Glutamatergic neuron (in vitro differentiated cells): ENCODE measurements at places on chromosomes 1 and 21. TPM values are rescaled to one million over a fixed set of nuclear protein-coding genes. Genes with fewer than 3 reads are reported as not detected.

- peaks cover 6% of the 10 kb centered on the region for H3K4me1 ChIP-seq
- H3K4me3 ChIP-seq = no peak overlapping the region
- H3K27me3 ChIP-seq = peaks cover 6% of the 10 kb centered on the region
- no peaks in the 10 kb centered on the region for H3K36me3 ChIP-seq
These were observed 117.5 kb downstream of the PRDM16 start for GRCh38 chr1:3186526-3186921.

- H3K27ac ChIP-seq = peak overlapping the region; percentile 86
- peaks cover 4% of the 10 kb centered on the region for H3K36me3 ChIP-seq
- no peak for DNase-seq
- H3K27me3 ChIP-seq = peaks cover 4% of the 10 kb centered on the region
- peaks cover 48% of the 10 kb centered on the region for H3K4me1 ChIP-seq
These were observed 59.8 kb downstream of the PLEKHA6 start for GRCh38 chr1:204299814-204300365.

DNA sequence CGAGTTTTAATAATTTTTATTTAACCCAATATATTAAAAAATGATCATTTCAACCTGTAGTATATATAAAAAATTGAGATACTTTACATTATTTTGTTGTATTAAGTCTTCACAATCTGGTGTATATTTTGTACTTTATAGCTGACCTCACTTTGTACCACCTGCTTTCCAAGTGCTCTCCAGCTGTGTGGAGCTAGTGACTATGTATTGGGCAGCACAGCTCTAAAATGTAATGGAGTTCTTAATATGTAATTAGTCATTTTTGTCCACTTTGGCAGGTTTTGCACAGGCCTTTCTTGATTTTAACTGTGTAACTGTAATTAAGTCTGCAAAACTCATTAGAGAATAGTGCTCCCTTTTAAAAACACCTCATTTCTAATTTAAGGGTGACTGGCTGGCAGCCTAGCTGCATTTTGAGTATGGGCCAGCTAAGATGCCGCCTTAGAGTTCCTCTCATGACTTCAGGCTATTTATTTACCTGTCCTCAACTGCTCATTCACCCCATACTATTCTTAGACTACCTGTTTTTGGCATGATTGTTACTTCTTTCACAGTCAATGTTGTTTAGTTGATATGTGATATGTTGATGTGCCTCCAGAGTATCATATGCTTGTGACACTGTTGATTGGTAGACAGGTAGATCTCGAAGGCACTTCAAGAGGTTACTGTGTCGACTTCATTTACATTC, 43.2 kb downstream of the ZYG11B start:
- H3K27ac ChIP-seq = no peak overlapping the region
- H3K4me1 ChIP-seq = peaks cover 10% of the 10 kb centered on the region
- H3K36me3 ChIP-seq = no peaks in the 10 kb centered on the region
- H3K4me3 ChIP-seq = no peak overlapping the region
- no peak for DNase-seq
- no peaks in the 10 kb centered on the region for H3K27me3 ChIP-seq

GRCh38 chr1:194028002-194028401, 841.6 kb upstream of the B3GALT2 start:
- no peak overlapping the region for H3K27ac ChIP-seq
- DNase-seq = no peak
- H3K36me3 ChIP-seq = no peaks in the 10 kb centered on the region
- H3K27me3 ChIP-seq = no peaks in the 10 kb centered on the region

- H3K27me3 ChIP-seq = peaks cover 4% of the 10 kb centered on the region
- no peaks in the 10 kb centered on the region for H3K36me3 ChIP-seq
- no peak overlapping the region for H3K4me3 ChIP-seq
- H3K4me1 ChIP-seq = peaks cover 57% of the 10 kb centered on the region
These were observed 111.0 kb downstream of the PTPN14 start for GRCh38 chr1:214440219-214440965.

DNA sequence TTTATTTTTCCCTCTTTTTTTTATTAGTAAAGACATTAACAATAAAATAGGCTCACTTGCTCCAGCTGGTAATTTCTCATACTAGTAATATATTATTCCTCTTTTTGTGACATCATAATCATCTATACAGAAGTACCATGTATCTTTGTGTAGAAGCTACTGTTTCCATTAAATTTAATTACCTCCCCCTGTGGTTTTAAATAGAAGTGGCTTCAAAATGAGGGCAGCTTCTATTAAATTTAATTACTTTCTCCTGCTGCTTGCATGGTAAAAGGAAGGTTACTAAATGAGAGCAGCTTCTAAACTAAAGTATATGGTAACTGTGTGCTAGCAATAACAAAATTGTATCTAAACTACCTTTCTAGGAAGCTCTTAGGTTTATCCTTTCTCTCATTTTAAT, 94.0 kb downstream of the DPYD start:
- peaks cover 28% of the 10 kb centered on the region for H3K4me1 ChIP-seq
- no peaks in the 10 kb centered on the region for H3K36me3 ChIP-seq
- H3K27ac ChIP-seq = peak overlapping the region; percentile 59

DNA sequence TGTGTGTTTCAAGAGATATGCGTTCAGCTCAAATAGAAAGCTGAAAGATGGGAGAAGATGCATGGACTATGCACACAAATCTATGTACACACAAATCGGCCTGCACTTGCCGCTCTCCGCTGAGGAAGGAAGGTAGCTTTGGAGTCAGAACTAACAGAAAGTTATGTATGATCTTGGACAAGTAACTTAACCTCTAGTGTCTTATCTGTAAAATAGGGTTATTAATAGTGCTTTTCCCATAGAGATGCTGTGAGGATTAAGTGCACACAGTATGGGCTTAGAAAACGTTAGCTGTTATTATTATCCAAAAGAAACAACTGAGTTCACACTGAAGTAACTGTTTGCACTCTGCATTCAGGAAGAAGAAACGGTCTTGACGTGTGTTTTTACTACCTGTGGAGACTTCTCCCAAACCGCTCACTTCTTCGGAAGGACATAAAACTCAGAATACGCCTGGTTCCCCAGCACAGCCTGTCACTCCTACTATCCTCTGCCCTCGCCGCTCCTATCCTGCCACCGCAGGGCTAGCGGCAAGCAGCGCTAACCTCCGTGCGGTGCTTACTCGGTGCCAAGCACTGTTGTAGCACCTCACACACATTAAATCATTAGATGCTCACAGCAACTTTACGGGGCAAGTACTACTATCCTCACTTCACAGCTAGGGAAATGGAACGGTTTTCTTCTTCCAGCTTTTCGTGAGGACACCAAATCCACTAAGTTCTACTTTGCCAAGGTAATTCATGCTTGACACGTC, 1.3 kb downstream of the TGFBR3 start:
- peaks cover 11% of the 10 kb centered on the region for H3K27me3 ChIP-seq
- DNase-seq = no peak
- H3K27ac ChIP-seq = no peak overlapping the region
- H3K4me3 ChIP-seq = peak overlapping the region; percentile 93

FGGY gene
- total RNA-seq = 11.6 TPM

DNA sequence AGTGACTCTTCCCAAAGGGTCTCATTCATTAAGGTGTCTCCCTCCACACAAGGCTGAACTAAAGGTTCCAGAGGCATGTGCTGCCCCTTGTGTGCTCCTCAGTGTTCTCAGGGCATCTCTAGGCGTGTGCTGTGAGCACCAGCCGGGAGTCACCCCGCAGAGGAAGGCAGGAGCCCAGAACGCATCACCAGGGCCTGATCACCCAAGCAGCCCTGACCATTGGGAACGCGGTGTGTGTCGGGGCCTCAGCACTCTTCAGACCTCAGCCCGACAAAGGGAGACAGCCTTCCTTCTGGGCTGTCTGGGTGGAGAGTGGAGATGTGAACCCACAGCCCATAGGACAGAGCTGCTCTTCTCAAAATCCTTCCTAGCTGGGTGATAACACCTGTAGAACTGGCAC, 9.1 kb downstream of the SLC37A1 start:
- H3K4me3 ChIP-seq = no peak overlapping the region
- peaks cover 9% of the 10 kb centered on the region for H3K36me3 ChIP-seq
- peaks cover 2% of the 10 kb centered on the region for H3K27me3 ChIP-seq
- no peak for DNase-seq
- no peak overlapping the region for H3K27ac ChIP-seq
- peaks cover 43% of the 10 kb centered on the region for H3K4me1 ChIP-seq

INTS7 gene
- total RNA-seq = 17.6 TPM

DNA sequence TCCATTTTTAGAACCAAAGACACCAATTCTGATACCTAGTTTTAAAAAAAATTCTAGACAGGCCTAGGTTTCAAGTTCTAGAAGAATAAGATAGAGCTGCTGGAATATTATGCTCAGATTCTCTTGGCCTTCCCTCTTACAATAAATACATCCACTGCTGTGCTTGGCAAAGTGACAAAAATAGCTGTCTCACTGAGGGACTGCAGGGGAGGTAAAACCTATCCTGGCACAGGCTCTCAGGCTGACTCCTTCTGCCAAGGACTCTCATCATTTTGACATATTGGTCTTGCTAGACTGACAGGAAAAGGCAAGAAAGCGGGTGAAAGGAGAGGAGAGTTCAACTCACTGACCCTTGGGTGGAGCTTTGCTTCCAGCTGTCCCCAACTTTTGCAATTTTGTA, 197.0 kb upstream of the LHX8 start:
- DNase-seq = no peak
- H3K4me1 ChIP-seq = no peaks in the 10 kb centered on the region
- H3K36me3 ChIP-seq = no peaks in the 10 kb centered on the region
- H3K4me3 ChIP-seq = no peak overlapping the region

DNA sequence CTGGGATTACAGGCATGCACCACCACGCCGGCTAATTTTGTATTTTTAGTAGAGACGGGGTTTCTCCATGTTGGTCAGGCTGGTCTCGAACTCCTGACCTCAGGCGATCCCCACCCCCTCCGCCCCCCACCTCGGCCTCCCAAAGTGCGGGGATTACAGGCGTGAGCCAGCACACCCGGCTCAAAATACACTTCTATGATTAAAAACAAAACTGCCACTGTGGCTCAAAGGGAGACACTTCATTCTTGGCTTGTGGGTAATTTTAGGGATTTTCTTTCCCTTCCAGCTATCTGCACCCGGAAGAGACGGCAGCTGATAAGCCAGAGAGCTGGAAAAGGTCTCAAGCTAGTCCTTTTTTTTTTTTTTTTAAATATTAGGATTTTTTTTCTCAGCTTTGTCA, 24.5 kb downstream of the TMPRSS2 start:
- no peak for DNase-seq
- H3K36me3 ChIP-seq = no peaks in the 10 kb centered on the region
- no peak overlapping the region for H3K4me3 ChIP-seq
- no peak overlapping the region for H3K27ac ChIP-seq
- H3K4me1 ChIP-seq = no peaks in the 10 kb centered on the region

DNA sequence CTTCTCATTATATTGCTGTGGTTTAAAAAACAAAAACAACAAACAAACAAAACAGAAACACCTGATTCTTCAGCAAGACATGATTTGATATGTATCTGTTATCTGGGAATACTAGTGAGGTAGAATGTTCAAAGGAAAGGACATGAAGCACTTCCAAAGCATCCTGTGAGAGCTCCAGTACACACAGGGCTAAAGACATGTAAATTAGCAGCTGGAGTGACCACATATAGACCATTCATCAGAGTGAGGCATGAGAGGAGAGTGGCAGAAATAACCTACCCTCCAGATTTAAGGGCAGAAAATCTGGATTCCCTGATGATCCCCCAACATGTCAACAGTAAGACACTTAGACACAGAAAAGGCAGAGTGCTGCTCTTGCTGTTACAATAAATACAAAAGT, 260.5 kb upstream of the CHRM3 start:
- H3K4me1 ChIP-seq = peaks cover 28% of the 10 kb centered on the region
- peaks cover 4% of the 10 kb centered on the region for H3K27me3 ChIP-seq
- H3K36me3 ChIP-seq = no peaks in the 10 kb centered on the region
- DNase-seq = no peak
- H3K4me3 ChIP-seq = no peak overlapping the region
- H3K27ac ChIP-seq = peak overlapping the region; percentile 52

ADAMTS5 gene
- total RNA-seq = 22.5 TPM

DNA sequence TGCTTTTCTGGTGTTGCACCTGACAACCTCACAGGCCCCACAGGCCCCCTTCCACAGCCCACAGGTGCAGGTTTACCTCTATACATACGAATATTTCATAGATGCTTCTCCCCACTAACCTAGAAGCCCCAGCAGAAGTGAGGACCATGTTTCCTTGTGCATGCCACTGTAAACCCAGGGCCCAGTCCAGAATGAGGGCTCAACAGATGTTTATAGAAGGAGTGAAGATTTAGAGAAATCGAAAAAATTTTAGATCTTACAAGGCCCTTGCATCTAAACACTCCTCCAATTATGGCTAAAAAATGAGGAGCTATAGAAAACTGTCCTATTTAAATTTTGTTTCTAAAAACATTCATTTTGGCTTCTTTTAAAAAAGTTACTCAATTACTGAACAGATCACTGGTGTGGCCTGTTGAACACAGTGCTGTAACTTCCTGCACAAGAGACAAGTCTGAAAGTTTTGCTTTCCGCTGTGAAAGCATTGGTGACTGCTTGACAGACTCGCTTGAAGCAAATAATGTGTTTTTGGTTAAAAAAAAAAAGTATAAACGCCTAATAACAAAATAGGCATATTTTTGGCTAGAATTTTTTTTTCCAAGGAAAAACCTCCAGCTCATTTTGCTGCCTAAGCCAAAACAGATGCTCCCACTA, 1.2 kb downstream of the ABCB10 start:
- H3K4me3 ChIP-seq = peak overlapping the region; percentile 93
- H3K4me1 ChIP-seq = peaks cover 17% of the 10 kb centered on the region
- H3K27me3 ChIP-seq = peaks cover 8% of the 10 kb centered on the region
- H3K36me3 ChIP-seq = no peaks in the 10 kb centered on the region

GRCh38 chr1:59125154-59125553, 171.7 kb upstream of the FGGY start:
- no peak overlapping the region for H3K4me3 ChIP-seq
- no peak for DNase-seq
- H3K27ac ChIP-seq = no peak overlapping the region
- no peaks in the 10 kb centered on the region for H3K4me1 ChIP-seq

DNA sequence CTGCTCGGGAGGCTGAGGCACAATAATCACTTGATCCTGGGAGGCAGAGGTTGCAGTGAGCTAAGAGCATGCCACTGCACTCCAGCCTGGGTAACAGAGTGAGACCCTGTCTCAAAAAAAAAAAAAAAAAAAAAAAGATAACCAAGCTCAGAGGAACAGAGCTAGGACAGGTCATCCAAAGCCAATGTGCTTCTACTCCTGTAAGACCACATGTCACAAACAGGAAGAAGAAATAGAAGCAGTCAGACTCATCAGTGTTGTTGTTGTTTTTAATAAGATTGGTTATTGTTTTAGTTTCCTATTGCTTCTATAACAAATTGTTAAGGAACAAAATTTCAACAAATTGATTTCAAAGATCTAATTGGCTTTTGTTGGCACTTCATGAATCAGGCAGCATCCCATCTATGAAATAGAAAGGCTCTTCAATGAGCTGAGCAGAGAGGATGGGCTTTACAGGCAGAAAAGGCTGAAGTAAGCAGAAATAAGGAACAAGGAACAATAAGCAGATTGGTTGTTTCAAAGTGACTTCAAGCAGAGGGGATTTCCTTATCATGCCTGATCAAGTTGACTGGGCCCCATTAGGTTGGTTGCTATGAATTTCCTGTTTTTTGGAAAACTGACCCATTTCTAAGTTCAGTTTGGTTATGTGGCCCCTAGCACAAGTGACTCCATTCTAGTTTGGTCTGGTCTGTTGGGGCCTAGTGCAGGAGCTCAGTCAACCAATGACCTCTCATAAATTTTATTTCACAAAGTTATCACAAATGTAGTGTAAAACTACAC, 6.0 kb upstream of the AKNAD1 start:
- H3K4me3 ChIP-seq = no peak overlapping the region
- DNase-seq = no peak
- H3K36me3 ChIP-seq = no peaks in the 10 kb centered on the region
- H3K27ac ChIP-seq = no peak overlapping the region
- peaks cover 4% of the 10 kb centered on the region for H3K27me3 ChIP-seq
- peaks cover 4% of the 10 kb centered on the region for H3K4me1 ChIP-seq

KMO gene
- total RNA-seq = not detected

- H3K36me3 ChIP-seq = peaks cover 5% of the 10 kb centered on the region
- H3K4me3 ChIP-seq = no peak overlapping the region
- DNase-seq = no peak
These were observed 28.6 kb upstream of the NADK start for GRCh38 chr1:1806890-1807289.
